CD4-positive, alpha-beta T cell treated with Interferon alpha-2 for 1 hour (primary cell): ENCODE measurements at places on chromosomes 1 and 21.

DNA sequence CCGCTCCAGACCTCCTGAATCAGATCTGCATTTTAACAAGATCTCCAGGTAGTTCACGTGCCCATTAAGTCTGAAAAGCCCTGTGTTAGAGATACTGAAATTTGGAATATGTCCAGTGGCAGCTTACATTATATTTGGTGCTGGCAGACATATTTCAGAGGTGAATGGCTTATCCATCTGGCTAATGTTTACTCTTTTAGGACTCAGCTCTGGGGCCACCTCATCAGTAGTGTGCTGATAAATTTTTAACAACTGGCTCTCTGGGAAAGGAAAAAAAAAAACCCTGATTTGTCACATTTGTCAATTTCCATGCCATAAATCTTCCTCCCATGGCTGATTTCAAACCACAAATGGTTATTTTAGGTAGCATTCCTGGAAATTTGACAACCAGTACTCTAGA lies 25.3 kb upstream of the SYT6 start:
- no peak for DNase-seq

- no peak for DNase-seq
Measured at GRCh38 chr1:53049574-53049967, 12.4 kb upstream of the PODN start.

GRCh38 chr1:88321706-88322105 lies 362.4 kb upstream of the PKN2 start:
- DNase-seq, result no peak

GRCh38 chr1:37836788-37837187 lies 22.6 kb downstream of the MTF1 start:
- no peak for DNase-seq

- DNase-seq, result no peak
Measured at GRCh38 chr1:99228153-99228552, 36.1 kb upstream of the PLPPR4 start.

GRCh38 chr1:19978143-19978542 lies 1.3 kb downstream of the PLA2G2A start:
- no peak for DNase-seq

- DNase-seq, result no peak
Measured at GRCh38 chr1:30345491-30346130, 377.8 kb downstream of the MATN1 start.

- DNase-seq, result no peak
Measured at GRCh38 chr1:207034208-207034607, 1.7 kb upstream of the C1orf116 start.

GRCh38 chr1:93002781-93003180 lies 41.5 kb upstream of the DIPK1A start:
- no peak for DNase-seq

DNA sequence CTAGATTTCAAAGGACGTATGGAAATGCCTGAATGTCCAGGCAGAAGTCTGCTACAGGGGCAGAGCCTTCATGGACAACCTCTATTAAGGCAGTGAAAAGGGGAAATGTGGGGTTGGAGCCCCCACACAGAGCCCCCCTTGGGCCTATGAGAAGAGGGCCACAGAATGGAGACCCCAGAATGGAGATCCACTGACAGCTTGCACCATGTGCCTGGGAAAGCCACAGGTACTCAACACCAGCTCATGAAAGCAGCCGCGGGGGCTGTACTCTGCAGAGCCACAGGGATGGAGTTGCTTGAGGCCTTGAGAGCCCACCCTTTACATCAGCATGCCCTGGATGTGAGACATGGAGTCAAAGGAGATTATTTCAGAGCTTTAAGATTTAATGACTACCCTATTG lies 108.7 kb downstream of the DMRTB1 start:
- DNase-seq, result no peak

GRCh38 chr1:62433861-62434617 lies 2.8 kb upstream of the USP1 start:
- no peak for DNase-seq

GRCh38 chr1:190429932-190430331 lies 47.7 kb downstream of the BRINP3 start:
- DNase-seq, result no peak

DNA sequence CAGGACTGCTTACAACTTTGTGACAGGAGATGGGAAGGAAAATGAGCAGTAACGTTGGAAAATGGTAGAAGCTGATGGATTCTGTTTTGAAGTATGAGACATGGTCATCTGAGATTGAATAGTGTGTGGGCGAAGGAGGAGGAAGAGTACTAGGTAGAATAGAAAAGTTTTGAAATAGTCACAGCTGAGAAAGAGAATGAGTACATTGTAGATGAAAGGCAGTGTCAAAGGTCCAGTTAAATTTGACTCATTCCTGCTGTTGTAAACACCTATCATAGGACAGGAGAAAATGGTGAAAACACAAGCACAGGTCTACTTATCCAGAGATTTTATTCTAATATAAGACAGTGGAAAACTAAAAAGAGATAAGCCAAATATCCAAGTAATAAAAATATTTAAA lies 56.8 kb upstream of the CFHR3 start:
- DNase-seq, result no peak

- no peak for DNase-seq
Measured at GRCh38 chr1:204190212-204191211, 5.8 kb downstream of the KISS1 start.

DNA sequence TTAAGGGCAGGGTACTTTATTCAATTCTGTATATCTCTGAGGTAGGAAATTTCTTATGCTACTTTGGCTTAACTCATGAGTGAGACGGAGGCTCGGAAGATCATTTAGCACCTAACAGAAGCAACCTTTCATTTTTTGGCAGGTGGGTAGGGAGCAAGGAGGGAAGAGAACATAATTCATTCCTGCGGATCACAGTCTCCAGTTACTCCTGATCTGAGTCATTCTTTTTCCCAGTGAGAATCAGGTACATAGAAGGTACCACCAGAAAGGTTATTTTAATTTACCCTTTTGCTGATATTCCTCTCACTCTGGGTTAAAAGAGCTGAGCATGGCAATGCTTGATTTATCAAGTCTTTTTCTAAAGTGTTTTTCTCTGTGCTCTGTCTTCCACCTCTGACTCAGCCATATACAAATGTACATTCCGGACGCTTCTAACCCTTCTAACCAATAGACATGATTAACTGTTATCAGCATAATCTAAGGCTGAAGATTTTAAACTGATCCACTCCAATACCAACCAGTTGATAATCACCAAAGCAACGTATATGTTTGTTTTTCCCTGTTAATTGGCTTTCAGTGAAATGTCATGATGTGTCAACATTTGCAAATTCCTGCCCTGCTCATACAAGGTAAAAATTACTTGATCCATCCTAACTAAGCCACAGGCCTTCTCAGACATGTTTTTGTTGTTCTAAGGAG lies 271.7 kb downstream of the DUSP10 start:
- no peak for DNase-seq

- DNase-seq, result peak; percentile 59
Measured at GRCh38 chr1:167563579-167564246, 10.2 kb upstream of the CREG1 start.

DNA sequence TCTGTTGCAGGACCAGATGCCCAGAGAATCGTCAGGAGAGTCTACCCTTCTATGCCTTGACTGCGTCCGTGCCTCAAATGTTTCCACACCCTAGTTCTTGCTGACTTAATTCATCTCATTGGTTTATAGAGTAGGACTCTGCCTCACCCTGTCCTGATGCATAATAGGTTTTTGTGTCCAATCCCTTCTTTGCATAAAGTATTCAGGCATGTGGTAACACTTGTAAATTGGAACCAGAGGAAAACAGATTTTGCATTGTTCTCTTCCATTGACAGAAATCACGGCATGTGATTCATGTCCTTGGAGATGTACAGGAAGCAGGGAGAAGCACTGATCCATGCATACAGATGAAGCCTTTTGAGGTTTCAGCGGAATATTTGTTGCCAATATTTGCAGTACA lies 29.5 kb downstream of the PLPPR5 start:
- DNase-seq, result no peak

GRCh38 chr1:50378770-50379169 lies 44.5 kb downstream of the DMRTA2 start:
- no peak for DNase-seq

- no peak for DNase-seq
Measured at GRCh38 chr1:215052256-215053015, 30.1 kb upstream of the KCNK2 start.

GRCh38 chr1:228785366-228786330 lies 50.4 kb downstream of the RHOU start:
- DNase-seq, result no peak

- no peak for DNase-seq
Measured at GRCh38 chr21:31191553-31191952, 152.5 kb downstream of the TIAM1 start.
